ENCODE measurements at places on chromosomes 5 and 9.

GRCh38 chr5:170183816-170184687 lies 48.7 kb upstream of the C5orf58 start:
- DNase-seq, result no peak

GRCh38 chr9:106724566-106724965 lies 138.4 kb upstream of the ZNF462 start:
- no peak for DNase-seq

DNA sequence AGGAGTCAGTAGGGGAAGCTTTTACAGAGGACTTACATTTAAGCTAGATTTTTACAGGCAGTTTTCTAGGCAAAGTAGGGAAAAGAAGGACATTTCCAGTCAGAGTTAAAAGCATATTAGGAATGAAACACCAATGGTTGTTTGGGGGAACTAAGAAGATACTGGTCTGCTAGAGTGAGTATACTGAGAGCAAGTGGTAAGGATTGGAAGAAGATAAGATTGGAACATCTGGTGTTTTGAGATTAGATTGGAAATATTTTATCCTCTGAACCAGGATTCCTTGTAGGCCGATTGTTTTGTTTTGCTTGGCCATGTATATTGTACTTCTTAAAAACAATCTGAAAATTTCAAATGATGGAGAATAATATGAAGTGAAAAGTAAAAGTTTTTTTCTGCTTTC lies 7.7 kb downstream of the FBXO38 start:
- DNase-seq, result no peak

DNA sequence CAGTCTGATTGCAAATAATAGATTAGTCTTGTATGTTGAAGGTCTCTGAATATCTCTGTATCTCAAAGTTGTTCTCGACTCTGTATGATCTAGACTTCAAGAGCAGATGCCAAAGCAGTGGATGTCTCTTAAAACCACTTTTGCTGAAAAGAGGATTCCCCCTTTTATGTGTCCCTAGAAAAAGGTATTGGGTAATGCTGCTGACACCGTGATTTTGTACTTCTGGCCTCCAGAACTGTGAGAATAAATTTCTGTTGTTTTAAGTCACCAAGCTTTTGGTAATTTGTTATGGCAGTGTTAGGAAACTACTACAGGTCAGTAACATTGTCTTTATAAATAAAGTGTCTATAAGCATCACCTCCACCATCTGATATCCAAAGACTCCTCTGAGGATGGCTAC lies 85.3 kb upstream of the PIK3R1 start:
- DNase-seq, result no peak

DNA sequence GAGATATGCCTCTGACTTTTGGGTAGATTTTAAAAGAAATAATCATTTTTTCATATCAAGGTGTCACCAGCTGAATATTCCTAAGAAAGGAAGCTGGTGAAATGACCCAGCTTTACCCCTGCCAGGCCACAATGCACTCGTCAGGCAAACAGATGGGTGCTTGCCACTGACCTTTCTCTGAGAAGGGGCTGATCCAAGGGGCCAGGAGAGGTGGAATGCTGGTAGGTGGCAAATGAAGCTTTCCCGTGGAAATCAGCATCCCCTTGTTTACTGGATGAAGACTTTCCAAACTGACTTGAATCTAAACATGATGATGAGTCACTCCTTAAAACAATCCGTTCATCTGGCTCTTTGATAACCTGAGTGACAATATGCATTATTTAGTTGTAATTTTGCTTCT lies 44.3 kb upstream of the PLPP6 start:
- DNase-seq, result no peak

- DNase-seq, result no peak
Observed at GRCh38 chr9:69964446-69964845, 79.2 kb upstream of the MAMDC2 start.

DNA sequence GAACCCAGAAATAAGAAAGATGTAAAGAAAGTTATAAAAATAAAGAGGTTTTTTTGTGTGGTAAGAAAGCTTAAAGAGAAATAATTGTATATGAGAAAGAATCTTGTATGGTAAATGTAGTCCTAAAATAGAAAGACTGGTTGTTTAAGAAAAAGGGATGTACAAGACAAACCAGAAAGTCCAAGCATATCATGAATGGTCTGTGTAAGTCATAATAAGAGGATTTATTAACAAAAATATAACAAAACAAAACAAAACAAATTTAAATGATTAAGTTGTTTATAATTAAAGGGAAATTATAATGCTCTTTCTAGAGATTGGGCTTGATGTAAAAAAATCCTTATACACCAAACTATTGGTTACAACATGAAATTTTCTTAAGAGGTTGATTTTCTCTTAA lies 590.4 kb upstream of the PTGER4 start:
- DNase-seq, result no peak

- no peak for DNase-seq
Observed at GRCh38 chr5:556909-557441, 32.7 kb upstream of the SLC9A3 start.

DNA sequence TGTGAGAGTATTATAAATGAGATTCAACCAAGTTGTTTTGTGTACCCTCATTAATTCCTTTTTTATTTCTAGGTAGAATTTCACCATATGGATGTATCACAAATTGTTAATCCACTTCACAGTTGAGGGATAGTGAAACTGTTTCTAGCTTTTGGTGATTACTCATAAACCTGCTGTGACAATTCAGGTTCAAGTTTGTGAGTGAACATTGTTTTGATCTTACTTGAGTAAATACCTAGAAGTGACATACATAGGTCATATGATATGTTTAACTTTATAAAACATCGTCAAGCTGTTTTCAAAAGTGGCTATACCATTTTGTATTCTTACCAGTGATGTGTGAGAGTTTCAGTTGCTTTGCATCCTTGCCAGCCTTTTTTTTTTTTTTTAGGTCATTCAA lies 112.9 kb downstream of the CAMK4 start:
- no peak for DNase-seq

Measured in activated T-helper 1 cell treated with Interleukin-2 at 50 U/mL for 16 hours (primary cell).